ENCODE measurements at places on chromosomes 7 and 10. TPM values are rescaled to one million over a fixed set of nuclear protein-coding genes. Genes with fewer than 3 reads are reported as not detected.

SMURF1 gene
- 32.4 TPM for total RNA-seq

MSS51 gene
- 1.1 TPM for total RNA-seq

GRCh38 chr10:121655254-121656144, 57.3 kb upstream of the FGFR2 start:
- no peak overlapping the region for H3K4me3 ChIP-seq
- DNase-seq: no peak
- H3K36me3 ChIP-seq: no peaks in the 10 kb centered on the region
- no peaks in the 10 kb centered on the region for H3K27me3 ChIP-seq

DNA sequence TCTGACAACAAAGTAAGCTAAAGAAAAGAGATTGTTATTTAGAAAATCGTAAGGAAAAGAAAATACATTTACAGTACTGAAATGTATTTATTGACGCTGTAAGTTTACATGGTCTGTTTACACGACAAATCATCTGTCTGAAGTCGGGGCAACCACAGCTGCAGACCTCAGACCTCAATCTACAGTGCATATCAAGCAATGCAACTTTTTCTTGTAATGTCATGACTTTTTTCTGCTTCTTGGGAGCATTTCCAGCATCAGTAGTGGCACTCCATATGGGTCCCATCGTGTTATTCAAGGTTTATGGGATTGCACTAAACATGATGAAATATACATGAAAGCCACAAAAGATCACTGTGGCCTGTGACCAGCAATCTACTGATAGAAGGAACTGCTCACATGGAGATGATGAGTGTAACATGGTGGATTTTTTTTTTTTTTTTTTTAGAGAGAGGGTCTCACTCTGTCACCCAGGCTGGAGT, 77.1 kb downstream of the MTPN start:
- H3K27ac ChIP-seq: no peak overlapping the region
- no peaks in the 10 kb centered on the region for H3K27me3 ChIP-seq
- H3K4me1 ChIP-seq: no peaks in the 10 kb centered on the region
- no peak for DNase-seq
- H3K4me3 ChIP-seq: no peak overlapping the region
- no peaks in the 10 kb centered on the region for H3K36me3 ChIP-seq

DNA sequence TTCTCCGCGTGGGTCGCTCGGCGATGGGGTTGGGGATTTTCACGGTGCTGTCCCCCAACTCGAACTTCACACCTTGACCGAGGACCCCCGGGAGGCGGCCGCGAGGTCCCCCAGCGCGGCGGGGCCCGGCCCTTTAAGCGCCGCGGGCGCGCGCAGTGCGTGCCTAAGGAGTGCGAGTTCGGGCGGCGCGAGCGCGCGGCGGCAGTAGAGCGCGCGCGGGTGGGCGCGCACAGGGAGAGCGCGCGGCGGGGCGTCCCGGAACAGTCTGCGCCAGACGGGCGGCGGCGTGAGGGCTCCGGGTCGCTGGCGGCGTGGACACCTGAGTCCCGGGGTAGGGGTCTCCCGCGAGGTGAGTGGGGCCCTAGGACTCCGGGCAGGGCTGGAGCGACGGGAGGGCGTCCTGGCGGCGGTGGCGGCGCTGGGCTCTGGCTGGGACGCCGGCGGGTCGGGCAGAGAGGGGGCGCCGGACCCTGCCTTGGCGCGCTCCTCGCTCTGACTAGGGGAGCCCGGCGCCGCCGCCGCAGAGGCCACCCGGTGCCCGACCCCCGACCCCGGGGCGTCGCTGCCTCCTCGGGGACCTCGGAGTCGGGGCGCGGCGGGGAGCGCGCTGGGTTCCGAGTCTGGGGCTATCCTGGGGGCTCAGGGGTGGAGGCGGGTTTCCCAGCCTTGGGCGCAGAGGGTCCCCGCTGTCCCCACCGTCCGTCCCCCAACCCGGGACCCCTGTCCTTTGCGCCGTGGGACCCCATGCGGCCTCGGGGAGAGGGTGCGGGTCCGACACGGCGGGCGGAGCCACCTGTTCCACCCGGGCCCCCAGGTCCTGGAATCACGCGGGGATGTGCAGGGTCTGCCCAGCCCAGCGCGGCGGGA, at the start of gene PROSER2:
Gene PROSER2, plus strand, starts transcription at position 235 of the 867 bp plus-strand sequence. CDS start 28,722 bp downstream, outside the sequence.
- peaks cover 6% of the 10 kb centered on the region for H3K4me1 ChIP-seq
- DNase-seq: peak; percentile 9
- no peaks in the 10 kb centered on the region for H3K36me3 ChIP-seq
- H3K4me3 ChIP-seq: peak within 1 kb of the TSS; percentile 55
- peaks cover 8% of the 10 kb centered on the region for H3K27me3 ChIP-seq
